MCF 10A (cell line): ENCODE measurements at places on chromosomes 4 and X.

- DNase-seq: peak; percentile 54
These were observed 2.5 kb upstream of the USP27X start for GRCh38 chrX:49876750-49877149.

DNA sequence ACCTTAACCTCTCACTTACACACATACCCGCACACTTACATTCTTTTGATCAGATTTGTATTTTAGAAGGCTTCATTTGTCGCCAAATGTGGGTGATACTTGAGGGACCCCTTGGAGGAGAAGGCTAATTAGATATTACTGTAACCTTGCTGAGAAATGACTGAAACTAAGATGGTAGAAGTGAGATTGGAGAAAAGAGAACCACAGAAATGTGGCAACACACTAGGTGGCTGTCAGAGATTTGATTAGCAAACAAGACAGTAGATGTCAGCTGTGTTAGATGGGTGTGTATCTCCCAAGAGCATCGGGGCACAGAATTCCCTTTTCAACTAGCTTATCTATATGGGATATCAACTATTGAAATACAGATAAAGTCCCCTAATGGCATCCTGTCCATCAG lies 149.3 kb upstream of the FABP2 start:
- no peak for DNase-seq

GRCh38 chr4:85790582-85790981 lies 315.6 kb downstream of the ARHGAP24 start:
- no peak for DNase-seq

DNA sequence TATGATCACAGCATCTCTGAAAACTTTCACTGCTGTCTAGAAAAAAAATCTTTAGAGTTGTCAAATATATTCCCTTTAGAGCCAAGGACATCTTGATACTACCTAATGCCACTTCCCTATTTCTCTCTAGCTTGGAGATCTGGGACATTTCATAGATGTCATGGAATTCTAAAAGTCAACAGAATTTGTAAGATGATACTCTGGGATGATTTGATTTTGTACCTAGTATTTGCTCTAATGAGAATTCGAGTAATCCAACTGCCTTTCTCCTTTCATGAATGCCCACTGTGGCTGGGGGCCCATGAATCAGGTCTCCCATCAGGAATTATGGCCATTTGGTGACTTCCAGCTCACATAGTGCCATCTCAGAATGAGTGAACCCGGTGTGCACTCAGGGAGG lies 73.2 kb downstream of the NHS start:
- DNase-seq: no peak

DNA sequence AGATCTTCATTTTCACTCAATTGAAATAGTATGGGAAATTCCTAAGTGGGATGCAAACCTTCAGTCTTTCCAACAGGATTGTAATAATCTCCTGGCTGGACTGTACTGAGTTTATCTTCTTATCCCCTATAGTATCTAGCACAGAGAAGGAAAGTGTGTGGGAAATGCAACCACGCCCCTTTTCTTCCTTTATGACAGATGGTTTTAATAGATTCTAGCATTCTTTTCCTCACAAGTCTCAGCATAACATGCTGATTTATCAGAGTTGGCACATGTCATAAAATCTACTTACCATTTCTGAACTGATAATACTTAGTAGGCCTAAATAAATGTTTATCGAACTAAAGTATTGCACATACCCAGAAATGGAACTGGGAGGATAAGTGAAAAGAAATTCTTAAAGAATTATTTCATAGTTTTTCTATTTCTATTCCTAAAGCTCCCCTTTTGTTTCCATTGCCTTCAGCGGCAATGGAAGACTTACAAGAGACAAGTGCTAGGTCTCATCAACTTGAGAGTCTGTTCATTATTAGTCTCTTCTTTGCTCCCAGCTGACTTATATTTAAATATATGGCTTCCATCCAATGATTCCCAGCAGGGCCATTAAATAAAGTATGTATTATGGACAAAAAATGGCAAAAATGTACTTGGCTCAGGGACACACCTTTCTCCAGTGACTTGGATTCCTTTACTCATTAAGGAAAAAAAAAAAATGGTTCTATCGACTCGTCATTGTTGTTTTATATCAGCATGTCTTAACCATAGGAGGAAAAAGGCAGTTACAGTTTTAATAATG lies 484.5 kb downstream of the IL1RAPL1 start:
- DNase-seq: no peak
